Cardiac septum (tissue), 1 donor: ENCODE measurements at places on chromosomes 2 and 18. TPM values are rescaled to one million over a fixed set of nuclear protein-coding genes. Genes with fewer than 3 reads are reported as not detected.
A peak's percentile ranks its signal among the peaks of the same experiment; 100 is the strongest.

GRCh38 chr2:66364495-66365333, 70.2 kb upstream of the MEIS1 start:
- no peak for DNase-seq

DNA sequence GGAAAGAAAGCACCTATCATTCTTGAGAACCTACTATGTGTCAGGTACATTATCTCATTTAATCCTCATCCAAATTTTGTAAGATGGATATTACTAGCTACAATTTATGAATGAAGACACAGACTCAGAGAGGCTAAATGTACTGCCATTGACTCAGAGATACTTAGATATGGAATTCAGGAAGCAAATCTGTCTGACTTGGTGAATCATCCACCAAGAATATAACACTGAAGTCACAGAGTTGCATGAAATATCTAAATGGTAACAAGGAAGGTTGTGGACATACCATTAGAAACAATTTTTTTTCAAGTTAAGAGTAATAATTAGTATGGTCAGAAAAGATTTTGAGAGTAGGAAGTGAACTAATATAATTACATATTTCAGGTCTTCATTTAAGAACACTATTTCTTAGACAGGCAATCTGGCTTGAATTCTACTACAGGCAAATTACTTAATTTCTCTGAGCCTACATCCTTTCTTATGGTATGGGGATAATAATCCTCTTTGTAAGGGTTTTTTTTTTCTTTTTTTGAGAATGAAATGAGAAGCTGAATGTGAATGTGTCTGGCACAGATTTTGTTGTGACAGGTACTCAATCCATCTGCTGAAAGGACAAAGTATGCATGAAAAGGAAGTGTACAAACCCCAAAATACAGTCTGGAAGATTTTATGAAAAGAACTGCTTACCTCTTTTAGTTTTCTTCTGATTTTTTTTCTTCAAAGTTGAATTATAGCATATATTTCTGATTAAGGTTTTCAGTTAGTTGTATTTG, 14.8 kb upstream of the C2orf66 start:
- no peak for DNase-seq

DNA sequence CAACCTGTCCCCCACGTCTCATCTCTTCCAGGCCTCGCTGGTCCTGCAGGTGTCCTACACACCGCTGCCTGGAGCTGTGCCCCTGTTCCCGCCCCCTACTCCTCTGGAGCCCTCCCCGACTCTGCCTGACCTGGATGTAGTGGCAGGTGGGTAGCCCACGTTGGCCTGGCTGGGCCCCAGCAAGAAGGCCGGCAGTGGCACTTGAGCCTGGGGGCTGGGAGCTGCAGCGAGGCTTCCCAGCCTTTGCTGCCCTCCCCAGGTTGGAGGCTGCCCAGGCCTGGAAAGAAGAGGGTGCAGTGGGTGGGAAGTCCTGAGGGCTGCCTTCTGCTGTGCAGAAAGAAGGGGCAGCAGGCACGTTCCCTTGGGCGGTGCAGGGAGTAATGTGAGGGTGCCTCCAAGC, 58.4 kb downstream of the DYSF start:
- DNase-seq, result no peak

GRCh38 chr2:195214072-195214471, 443.0 kb upstream of the SLC39A10 start:
- DNase-seq, result no peak

DNA sequence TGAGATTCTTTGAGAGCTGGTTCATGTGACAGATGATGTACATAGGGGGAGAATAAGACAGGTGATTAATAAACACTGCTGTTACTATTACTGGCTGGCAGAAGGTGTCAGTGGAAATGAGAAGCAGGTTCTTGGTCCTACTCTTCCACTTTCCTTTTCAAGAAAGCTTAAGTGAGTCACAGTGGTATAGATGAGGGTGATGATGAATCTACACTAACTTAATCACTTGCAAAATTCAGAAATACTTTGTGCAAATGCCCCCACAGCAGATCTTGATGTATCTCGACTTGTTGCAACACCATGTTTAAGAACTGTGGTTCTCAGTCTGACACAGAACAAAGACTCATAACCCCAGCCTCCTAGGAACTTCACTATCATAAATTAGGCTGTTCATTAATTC, 35.9 kb upstream of the MGAT5 start:
- no peak for DNase-seq

DNA sequence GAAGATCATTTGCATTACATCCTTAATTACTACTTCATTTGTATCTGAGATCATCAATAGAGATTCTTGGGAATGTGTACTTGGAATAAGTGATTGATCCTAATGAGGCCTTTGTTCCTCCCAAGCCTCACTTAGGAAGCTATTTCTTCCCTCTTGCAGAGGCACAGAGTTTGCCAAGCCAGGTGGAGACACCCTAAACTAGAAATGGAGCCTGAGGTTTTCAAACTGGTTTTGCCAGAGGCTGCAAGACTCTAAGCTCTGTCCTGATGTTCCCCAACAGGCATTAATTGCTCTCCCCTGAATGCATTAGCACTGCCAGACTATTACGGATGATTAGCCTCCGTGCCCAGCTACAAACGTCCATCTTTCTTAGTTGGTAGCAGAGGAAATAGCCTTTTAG, 125.2 kb upstream of the LGALSL start:
- no peak for DNase-seq

GRCh38 chr2:23326330-23326729, 58.6 kb upstream of the KLHL29 start:
- DNase-seq, result no peak

DNA sequence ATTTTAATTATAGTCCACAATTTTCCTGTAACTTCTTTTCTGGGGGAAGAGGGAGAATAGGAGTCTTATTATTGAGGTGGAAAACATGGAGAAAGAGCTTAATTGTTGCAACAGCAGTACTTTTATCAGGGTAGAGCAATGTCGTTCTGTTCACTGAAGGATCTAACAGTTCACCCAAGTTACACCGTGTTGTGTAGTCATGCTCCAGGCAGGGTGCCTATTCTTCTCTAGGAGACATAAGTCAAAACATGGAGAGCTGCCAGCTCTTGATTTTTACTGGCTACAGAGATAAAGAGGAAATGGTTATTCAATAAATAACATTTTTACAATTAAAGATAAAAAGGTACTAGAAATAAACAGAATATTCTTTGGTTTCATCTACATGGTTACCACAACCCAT, 594.3 kb upstream of the NETO1 start:
- no peak for DNase-seq

- no peak for DNase-seq
These were observed 39.3 kb downstream of the RAB10 start for GRCh38 chr2:26072925-26073768.

- DNase-seq, result peak; percentile 57
These were observed 45.1 kb upstream of the ATP6V1B1 start for GRCh38 chr2:70890469-70891065.

DNA sequence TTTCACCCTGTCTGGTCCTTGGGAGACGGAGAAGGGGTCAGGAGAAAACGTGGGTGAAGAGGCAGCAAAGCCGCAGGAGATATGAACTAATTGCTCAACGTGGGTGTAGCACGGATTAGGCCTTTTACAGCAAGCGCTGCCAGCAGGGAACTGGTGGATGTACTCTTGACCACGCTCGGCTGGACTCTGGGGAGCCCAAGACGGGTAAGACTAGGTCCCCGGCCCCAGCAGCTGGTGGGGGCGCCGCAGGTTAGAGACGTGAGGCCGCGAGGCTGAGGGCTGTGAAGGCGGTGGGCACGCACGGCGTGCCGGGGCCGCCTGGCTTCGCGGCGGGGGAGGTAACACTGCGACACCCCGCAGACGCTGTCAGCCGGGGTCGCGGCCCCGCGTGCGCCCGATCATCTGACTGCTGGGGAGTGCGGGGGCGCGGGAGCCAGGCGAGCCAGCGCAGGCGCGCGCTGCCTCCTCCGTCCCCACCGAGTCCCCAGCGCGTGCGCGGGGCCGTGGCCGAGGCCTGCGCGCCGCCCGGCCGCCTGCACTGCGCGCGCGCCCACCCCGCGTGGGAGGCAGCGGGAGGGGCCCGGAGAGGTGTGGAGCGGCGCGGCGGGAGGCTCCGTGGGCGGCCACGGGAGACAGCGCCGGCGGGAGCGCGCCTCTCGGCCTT, at the start of gene CLIP4:
Gene CLIP4 (plus strand): TSS at position 470 of the 664 bp plus-strand sequence. CDS start 5,974 bp downstream, outside the sequence.
- DNase-seq, result no peak

DNA sequence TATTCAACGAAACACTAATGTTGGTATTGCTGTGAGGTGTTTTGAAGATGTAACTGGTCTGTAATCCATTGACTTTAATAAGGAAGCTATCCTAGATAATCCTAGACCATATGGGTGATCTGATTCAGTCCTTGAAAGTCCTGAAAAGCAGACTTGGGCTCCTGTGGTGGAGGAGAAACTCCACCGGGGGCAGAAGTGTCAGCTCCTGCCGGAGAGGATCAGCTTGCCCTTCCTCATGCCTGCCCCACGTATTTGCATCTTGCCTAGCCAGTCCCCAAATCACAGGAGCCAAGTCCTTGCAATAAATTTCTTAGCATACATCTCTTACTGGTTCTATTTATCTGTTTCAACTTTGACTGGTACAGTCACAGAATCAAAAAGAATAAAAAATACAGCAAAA, 144.2 kb upstream of the DLGAP1 start:
- DNase-seq, result no peak

GRCh38 chr2:135688978-135689377, 52.7 kb upstream of the UBXN4 start:
- no peak for DNase-seq

DNA sequence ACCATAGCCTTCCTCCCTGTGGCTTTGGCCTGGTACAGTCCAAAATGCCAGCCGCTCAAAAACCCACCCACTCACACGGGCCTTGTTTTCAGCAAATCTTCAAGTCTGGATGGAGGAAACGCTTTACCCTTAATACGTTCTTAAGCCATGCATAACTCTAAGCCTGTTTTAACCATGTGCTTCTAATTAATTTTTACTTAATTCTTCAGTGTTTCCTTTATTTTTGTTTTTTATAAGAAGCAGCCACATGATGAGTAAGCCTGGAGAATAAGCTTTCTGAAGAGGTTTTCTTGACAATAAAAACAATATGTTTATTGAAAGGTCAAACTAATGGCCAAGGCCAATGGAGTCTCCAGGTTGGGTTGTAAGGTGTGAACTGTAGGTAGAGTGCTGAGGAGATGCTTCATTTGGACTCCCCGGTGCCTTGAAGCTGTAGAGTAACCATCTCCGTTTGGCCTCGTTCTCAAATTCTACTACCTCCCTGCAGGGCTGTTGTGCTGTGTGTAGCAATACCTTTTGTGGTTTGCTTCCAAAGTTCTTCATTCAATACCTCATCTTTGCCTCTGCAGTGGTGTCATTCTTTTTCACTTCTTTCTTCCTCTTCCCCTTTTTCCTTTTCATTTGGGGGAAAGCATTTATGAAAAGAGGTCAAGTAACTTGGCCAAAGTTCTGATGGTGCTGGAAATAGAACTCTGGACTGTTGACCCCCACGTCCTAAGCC, 113.7 kb downstream of the PRKCE start:
- DNase-seq, result no peak

- DNase-seq, result no peak
These were observed 1617.4 kb upstream of the ACVR2A start for GRCh38 chr2:146227152-146228019.

DNA sequence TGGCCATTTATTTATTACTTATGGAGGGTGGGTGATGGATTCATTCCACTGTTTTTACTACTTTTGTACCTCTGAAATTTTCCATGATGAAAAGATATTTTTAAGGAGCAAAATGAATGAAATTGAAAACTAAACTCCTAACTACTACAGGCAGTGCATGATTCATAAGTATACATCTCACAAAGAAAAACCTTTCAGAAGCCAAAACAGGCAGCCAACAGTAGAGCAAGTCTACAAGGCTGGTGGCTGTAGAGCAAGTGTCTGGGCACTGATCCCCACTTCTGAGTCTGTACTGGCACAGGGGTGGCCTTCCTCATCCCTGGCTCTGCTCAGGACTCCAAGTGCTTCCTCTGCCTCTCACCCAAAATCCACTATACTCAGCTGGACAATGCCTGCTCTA, 8.2 kb upstream of the RMP24 start:
- DNase-seq, result no peak

GNLY gene
- 2.3 TPM for total RNA-seq

UGT1A3 gene
- not detected for total RNA-seq

SYT4 gene
- total RNA-seq, result not detected

MERTK gene
- 5.8 TPM for total RNA-seq

SP110 gene
- 10.0 TPM for total RNA-seq

CMPK2 gene
- 5.5 TPM for total RNA-seq
